ENCODE measurements at places on chromosomes 11 and 22. TPM values are rescaled to one million over a fixed set of nuclear protein-coding genes. Genes with fewer than 3 reads are reported as not detected.

SLC22A8 gene
- total RNA-seq, result not detected

CASP4 gene
- 55.4 TPM for total RNA-seq

H19 gene
- 23.5 TPM for total RNA-seq

SCO2 gene
- 5.1 TPM for total RNA-seq

OR4X1 gene
- not detected for total RNA-seq

HOATZ gene
- total RNA-seq, result not detected

PGA3 gene
- total RNA-seq, result not detected

GRM5 gene
- total RNA-seq, result not detected

TPBGL gene
- 0.40 TPM for total RNA-seq

MS4A15 gene
- not detected for total RNA-seq

GRCh38 chr11:27291302-27291889 lies 71.6 kb downstream of the CCDC34 start:
- H3K27me3 ChIP-seq, result no peaks in the 10 kb centered on the region
- no peak overlapping the region for H3K4me3 ChIP-seq
- peak; percentile 82 for DNase-seq
- H3K4me1 ChIP-seq, result peaks cover 49% of the 10 kb centered on the region
- H3K27ac ChIP-seq, result peak overlapping the region; percentile 75
- H3K36me3 ChIP-seq, result no peaks in the 10 kb centered on the region

GRCh38 chr11:64757549-64758329 lies 2.0 kb downstream of the PYGM start:
- no peaks in the 10 kb centered on the region for H3K27me3 ChIP-seq
- peaks cover 12% of the 10 kb centered on the region for H3K4me1 ChIP-seq
- no peaks in the 10 kb centered on the region for H3K36me3 ChIP-seq
- DNase-seq, result no peak
- H3K4me3 ChIP-seq, result no peak overlapping the region

DNA sequence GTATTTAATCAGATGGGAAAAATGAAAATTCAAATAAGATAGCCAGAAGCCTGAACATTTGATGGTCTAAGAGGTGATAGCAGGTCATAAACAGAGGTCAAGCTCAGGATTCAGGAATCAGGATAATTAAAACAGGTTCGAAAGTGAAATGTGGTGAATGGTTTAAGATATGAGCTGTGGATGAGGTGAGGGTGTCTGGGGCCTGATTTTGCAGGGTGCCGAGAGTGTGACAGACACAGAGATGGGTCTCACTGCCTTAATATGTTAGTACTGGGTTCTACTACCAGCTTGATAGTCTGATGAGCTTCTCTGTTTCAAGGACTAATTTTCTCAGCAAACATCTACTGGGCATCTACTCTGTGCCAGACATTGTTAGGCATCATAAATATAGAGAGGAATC lies 19.9 kb upstream of the EMSY start:
- H3K27ac ChIP-seq, result no peak overlapping the region
- no peak for DNase-seq
- H3K4me1 ChIP-seq, result no peaks in the 10 kb centered on the region
- no peaks in the 10 kb centered on the region for H3K36me3 ChIP-seq

GRCh38 chr11:34208266-34209135 lies 103.1 kb downstream of the NAT10 start:
- H3K4me3 ChIP-seq, result no peak overlapping the region
- no peak overlapping the region for H3K27ac ChIP-seq
- H3K4me1 ChIP-seq, result no peaks in the 10 kb centered on the region
- no peaks in the 10 kb centered on the region for H3K27me3 ChIP-seq

DNA sequence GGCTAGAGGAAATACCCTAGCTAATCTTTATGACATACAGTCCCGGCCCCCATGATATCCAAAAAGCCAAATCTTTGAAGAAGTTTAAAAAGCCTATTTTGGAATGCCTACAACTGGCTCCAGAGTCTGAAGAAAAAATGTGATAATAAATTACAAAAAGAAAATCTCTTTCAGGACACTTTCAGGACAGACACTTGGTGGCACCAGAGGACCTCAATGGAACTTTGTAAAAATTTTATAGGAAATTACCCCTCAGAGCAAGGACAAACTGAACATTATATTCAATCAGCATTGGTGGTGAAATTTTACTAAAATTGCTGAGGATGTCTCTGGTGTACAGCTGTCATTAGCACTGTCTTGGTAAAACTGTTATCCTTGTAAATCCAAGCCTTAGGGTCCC lies 81.0 kb downstream of the CCDC73 start:
- no peaks in the 10 kb centered on the region for H3K36me3 ChIP-seq
- no peak overlapping the region for H3K4me3 ChIP-seq
- no peak for DNase-seq
- H3K4me1 ChIP-seq, result no peaks in the 10 kb centered on the region

DNA sequence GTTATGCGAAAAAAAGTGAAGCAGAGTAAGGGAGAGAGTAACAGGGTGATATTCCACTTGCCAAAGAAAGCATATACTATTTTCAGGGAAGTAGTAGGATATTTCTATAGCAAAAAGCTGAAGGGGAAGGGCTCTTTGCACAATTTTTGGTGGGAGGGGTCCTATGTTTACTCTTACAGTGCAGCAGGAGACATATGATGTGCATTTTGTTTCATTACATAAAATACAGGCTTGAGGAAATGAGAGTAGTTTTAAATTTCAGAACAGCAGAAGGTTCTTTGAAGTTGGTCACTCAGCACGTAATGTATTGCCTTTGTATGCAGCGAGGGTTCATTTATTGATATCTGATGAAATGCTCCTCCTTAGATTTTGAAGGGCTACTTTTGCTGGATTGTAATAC lies 3.1 kb upstream of the PIK3IP1 start:
- no peaks in the 10 kb centered on the region for H3K27me3 ChIP-seq
- H3K36me3 ChIP-seq, result no peaks in the 10 kb centered on the region
- no peak for DNase-seq
- peak overlapping the region; percentile 73 for H3K27ac ChIP-seq
- no peak overlapping the region for H3K4me3 ChIP-seq

GRCh38 chr11:128644576-128644975 lies 49.3 kb upstream of the FLI1 start:
- no peaks in the 10 kb centered on the region for H3K27me3 ChIP-seq
- H3K4me3 ChIP-seq, result no peak overlapping the region
- no peaks in the 10 kb centered on the region for H3K36me3 ChIP-seq
- no peak for DNase-seq

DNA sequence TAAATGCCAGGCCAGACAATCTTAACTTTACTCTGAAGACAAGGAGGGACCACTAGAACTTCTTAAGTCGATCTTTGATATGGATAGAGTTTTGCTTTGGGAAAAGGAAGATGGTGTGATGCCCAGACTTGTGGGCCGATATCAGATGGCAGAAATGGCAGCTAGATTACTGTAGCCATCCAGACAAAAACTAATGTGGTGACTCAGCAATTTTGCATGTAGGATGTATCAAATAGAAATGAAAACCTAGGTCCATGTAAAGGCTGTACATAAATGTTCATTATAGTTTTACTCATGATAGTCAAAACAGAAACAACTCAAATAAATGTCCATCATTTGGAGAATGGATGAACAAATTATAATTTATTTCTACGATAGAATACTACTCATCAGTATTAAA lies 121.5 kb downstream of the APIP start:
- H3K27me3 ChIP-seq, result no peaks in the 10 kb centered on the region
- peaks cover 22% of the 10 kb centered on the region for H3K4me1 ChIP-seq
- H3K36me3 ChIP-seq, result no peaks in the 10 kb centered on the region
- no peak overlapping the region for H3K4me3 ChIP-seq

- H3K4me1 ChIP-seq, result no peaks in the 10 kb centered on the region
- no peak for DNase-seq
- H3K36me3 ChIP-seq, result no peaks in the 10 kb centered on the region
- no peaks in the 10 kb centered on the region for H3K27me3 ChIP-seq
Observed at GRCh38 chr11:33652930-33653329, 47.7 kb downstream of the C11orf91 start.

DNA sequence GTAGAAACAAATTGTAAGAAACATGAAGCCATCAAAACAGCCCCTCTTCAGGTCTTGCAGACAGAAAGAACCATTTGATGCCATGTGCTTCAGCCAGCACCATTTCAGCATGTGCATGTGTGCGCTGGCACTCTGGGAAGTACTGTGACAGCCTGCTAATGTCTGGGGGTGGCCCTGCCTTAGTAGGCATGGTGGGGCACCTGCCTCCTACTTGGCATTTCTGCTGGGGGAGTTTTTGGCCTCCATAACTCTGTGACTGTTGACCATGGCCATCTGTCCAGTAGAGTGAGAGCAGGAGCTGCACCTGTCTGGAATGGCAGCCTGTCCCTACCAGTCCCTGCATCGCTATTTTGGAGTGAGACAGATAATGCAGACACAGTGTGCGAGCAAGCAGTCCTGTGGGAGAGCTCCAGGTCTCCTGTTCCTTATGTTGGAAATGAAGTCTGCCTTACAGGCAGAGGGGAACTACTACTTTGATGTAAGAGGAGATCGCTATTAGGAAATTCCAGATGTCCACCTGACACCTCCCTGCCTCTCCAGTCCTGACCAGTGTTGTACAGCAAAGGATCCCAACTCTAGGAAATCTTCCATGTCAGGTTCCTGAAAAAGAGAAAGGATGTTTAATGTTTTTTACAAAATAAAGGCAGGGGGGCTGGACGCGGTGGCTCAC lies 102.5 kb downstream of the ATXN10 start:
- no peaks in the 10 kb centered on the region for H3K36me3 ChIP-seq
- no peak overlapping the region for H3K4me3 ChIP-seq
- no peak for DNase-seq
- no peaks in the 10 kb centered on the region for H3K4me1 ChIP-seq
- no peaks in the 10 kb centered on the region for H3K27me3 ChIP-seq
- no peak overlapping the region for H3K27ac ChIP-seq

DNA sequence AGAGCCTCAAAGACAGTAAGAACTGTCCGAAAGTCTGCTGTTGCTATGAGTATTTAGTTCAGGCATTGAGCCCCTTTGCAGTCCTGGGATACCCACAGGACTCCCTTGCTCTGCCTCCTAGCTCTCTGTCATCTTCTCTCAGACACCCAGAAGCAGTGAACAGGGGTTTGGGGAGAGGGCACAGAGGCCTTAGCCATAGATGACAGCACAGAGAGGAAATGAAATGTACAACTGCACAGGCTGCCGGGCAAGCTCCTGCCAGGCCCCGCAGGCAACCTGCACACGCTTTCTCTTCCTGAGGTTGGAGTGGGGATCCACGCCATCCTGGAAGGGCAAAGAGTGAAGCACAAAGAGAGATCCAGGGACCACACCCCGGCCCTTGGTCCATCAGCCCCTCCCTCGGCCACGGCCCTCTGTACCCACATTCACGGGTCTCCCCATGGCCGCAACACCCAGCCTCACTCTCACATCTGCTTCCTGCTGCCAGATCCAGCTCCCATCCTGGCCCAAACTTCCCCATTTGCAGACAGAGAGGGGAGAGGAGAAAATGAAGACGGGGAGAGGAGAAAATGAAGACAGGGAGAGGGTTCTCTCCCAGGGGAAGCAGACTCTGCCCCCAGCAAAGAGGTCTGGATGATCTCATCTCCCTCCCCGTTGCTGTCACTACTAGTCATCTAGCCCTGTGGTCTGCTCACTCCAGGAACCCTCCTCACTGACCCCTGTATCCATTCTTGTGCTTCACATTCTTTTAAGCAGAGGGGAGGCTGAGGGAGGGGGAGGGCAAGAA lies 40.7 kb downstream of the CD6 start:
- H3K27me3 ChIP-seq, result peaks cover 14% of the 10 kb centered on the region
- H3K4me3 ChIP-seq, result no peak overlapping the region
- no peaks in the 10 kb centered on the region for H3K36me3 ChIP-seq

- peak; percentile 6 for DNase-seq
- H3K4me1 ChIP-seq, result no peaks in the 10 kb centered on the region
- no peaks in the 10 kb centered on the region for H3K27me3 ChIP-seq
Observed at GRCh38 chr11:75265851-75266531, 25.4 kb downstream of the TPBGL start.

DNA sequence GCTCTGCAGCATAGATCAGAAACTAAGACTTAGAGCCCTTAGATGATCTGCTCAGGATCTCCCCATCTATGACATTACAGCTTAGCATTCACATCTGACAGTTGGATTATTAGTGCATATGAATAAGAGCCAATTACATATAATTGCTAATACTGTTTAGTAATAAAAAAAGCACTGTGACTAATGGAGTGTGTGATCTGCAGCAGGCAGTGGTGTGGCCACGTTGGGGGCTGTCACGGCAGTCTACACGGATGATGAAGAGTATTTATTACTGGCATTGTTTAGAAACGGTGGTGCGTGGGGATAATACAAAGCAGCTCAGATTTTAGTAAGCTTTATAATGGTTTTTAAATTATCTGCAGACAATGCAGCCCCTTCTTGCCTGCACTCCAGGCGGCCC lies 93.5 kb upstream of the TIMP3 start:
- H3K36me3 ChIP-seq, result no peaks in the 10 kb centered on the region
- no peak overlapping the region for H3K4me3 ChIP-seq
- H3K4me1 ChIP-seq, result no peaks in the 10 kb centered on the region
- no peak for DNase-seq

DNA sequence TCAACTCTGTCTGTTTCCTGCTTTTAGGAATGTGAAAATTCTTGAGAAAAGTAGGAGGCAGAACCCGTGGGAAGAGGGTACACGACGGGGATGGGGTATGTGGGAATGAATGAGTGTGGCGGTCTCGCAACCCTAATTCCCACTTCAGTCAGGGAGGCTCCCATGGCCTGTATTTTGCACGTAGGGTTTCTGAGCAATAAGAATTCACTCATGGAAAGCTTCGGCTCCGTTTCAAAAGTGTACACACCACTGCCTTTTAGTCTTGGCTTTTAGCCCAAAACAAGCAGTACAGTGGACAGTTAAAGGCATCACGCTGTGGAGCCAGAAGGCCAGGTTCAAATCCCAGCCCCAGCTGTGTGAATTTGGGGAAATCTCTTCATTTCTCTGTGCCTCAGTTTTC lies 116.7 kb downstream of the MN1 start:
- no peak overlapping the region for H3K4me3 ChIP-seq
- no peaks in the 10 kb centered on the region for H3K27me3 ChIP-seq
- H3K27ac ChIP-seq, result no peak overlapping the region

GRCh38 chr11:86923999-86924766 lies 31.0 kb downstream of the FZD4 start:
- no peak for DNase-seq
- H3K36me3 ChIP-seq, result no peaks in the 10 kb centered on the region

- H3K36me3 ChIP-seq, result no peaks in the 10 kb centered on the region
- DNase-seq, result no peak
- H3K4me3 ChIP-seq, result no peak overlapping the region
- no peaks in the 10 kb centered on the region for H3K4me1 ChIP-seq
- H3K27ac ChIP-seq, result no peak overlapping the region
Observed at GRCh38 chr11:38456371-38456770, 1858.3 kb upstream of the RAG2 start.

- no peak overlapping the region for H3K4me3 ChIP-seq
- no peaks in the 10 kb centered on the region for H3K36me3 ChIP-seq
- no peak overlapping the region for H3K27ac ChIP-seq
- H3K4me1 ChIP-seq, result peaks cover 13% of the 10 kb centered on the region
- no peaks in the 10 kb centered on the region for H3K27me3 ChIP-seq
Observed at GRCh38 chr11:8219257-8220021, 44.2 kb downstream of the LMO1 start.

DNA sequence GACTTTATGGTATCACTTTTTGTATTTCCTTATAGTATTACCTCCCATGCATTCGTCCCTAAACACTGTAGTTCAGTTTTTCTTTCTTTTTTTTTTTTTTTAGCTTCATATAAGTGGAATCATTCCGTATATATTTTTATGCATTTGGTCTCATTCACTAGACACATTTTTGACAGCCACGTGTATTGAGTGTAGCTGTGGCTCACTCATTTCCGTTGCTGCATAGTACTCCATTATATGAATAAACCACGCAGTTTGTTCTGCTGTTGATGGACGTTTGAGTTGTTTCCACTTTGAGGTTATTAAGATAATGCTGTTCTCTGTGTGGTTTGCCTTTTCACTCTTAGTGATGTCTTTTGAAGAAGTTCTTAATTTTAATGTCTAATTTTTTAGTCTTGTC lies 8.4 kb downstream of the APLP2 start:
- no peaks in the 10 kb centered on the region for H3K27me3 ChIP-seq
- peaks cover 4% of the 10 kb centered on the region for H3K4me1 ChIP-seq
- H3K36me3 ChIP-seq, result no peaks in the 10 kb centered on the region
- H3K27ac ChIP-seq, result no peak overlapping the region

All from transverse colon (tissue), 4 donors.